Activated naive CD4-positive, alpha-beta T cell (primary cell): ENCODE measurements at places on chromosomes 16 and 17.

GRCh38 chr16:73058221-73058615 lies 10.3 kb upstream of the ZFHX3 start:
- no peak for DNase-seq

- DNase-seq, result no peak
These were observed 6.5 kb downstream of the UNC119 start for GRCh38 chr17:28545787-28546415.

GRCh38 chr16:85564277-85565051 lies 48.7 kb upstream of the GSE1 start:
- no peak for DNase-seq

DNA sequence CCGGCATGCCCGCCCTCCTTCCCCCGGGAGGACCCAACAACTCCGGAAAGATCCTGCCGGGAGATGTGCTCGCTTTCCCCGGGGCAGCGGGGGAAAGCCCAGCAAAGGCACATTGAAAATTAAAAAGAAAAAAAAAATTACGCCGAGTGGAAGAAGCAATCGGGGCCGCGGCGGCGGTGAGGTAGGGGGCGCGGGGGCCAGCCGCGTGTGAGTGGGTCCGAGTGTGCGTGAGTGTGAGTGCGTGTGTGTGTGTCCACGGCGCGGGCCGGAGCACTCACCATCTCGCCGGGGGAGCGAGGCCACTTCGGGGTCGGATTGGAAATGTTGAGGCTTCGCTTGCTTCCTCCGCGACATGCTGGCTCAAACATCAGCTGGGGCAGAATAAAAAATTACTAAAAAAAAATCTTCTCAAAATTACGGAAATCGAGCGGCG lies at the start of gene SALL1:
TSS of gene SALL1 (minus strand) at position 383 of the 433 bp plus-strand sequence. CDS start at position 354, 29 bp downstream.
- DNase-seq, result no peak

GRCh38 chr17:50919321-50920040 lies 53.3 kb upstream of the TOB1 start:
- peak; percentile 61 for DNase-seq

DNA sequence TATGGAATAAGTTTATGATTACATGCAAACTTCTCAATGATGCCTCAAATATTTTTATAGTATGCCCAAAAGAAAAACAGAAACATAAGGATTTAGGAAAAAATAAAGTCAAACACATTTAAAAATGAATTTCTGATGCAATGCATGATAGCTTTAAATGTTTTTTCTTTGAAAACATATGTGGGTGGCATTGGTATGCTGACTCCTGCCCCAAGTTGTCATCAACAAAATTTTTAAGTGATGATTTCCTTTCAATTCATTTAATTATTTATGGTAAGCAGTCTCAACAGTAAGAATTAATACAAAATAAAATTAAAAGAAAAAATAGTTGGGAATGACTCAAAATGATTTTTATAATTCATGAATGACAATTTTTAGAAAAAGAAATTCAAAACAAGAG lies 104.9 kb downstream of the CEP112 start:
- no peak for DNase-seq

DNA sequence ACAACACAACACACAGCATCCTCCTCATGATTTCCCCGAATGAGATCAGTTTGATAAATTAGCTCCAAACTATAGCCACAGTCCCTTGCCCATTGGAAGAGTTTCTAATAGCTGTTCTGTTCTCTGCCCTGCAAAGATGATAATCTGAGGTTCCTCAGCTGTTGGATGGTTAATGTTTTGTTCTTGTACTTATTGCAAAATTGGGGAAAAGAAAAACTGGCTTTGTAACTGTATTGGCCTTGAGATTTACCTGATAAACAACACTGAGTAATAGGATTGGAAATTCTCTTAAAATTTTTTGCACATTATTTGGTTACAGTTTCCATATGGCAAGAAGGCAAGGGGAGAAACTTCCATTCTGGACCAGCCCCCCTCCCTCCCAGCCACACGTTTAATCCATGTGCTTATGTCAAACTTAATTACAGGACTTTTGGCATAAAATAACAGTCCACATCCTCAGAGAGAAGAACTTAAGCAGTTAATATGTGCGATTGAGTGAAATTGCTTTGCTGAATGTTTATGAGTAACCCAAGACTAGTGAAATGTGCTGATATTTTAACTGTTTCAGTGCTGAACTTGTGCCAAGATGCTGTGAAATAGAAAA lies 119.1 kb upstream of the ZFHX3 start:
- no peak for DNase-seq

DNA sequence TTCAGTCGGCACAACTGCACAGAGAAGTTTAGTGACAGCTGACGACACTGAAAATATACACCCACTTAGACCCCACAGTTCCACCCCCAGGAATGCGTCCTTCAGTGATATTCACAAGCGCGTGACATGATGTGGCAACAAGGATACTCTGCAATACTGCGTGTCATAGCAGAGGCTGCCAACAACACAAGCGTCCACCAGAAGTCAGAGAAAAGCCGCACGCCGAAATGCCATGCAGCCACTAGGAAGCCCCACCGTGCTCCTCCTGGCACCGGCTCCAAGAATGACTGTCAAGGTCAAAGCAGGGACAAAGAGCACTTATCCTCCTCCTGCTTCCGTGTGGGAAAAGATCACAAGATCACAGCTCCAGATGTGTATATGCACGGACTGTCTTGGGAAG lies 3.5 kb downstream of the ATP2A3 start:
- DNase-seq, result no peak
